Activated naive CD4-positive, alpha-beta T cell (primary cell): ENCODE measurements at places on chromosomes 5 and 9.

GRCh38 chr9:136488247-136489214 lies 5.7 kb upstream of the SEC16A start:
- DNase-seq = peak; percentile 66

DNA sequence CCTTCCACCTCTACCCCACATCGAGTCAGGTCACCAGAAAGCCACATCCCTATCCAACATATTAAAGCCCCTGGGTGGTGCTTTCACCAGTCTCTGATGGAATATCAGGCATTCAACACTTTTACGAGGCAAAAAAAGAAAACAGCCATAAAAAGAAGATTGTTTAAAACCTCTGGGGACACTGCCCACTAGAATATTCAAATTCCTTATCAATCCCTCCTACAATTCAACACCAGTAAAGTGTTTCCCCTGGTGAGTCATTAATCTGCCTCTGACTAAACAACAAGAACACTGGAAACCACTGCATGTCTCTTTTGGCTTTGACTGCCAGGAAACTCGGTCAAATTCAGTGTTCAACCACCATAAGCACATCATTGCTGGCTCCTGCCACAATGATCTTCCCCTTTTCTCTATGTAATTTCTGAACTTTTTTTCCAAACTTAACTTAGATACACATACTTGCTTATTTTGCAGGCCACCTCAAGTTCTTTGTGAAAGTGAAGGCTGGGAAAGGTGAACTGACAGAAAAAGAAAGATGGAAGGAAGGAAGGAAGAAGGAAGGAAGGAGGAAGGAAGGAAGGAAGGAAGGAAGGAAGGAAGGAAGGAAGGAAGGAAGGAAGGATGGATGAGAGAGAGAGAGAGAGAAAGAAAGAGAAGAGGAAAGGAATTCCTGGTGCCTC lies 105.3 kb downstream of the PAX5 start:
- no peak for DNase-seq

- DNase-seq = no peak
Observed at GRCh38 chr9:137255448-137256114, 454 bp downstream of the NELFB start.

DNA sequence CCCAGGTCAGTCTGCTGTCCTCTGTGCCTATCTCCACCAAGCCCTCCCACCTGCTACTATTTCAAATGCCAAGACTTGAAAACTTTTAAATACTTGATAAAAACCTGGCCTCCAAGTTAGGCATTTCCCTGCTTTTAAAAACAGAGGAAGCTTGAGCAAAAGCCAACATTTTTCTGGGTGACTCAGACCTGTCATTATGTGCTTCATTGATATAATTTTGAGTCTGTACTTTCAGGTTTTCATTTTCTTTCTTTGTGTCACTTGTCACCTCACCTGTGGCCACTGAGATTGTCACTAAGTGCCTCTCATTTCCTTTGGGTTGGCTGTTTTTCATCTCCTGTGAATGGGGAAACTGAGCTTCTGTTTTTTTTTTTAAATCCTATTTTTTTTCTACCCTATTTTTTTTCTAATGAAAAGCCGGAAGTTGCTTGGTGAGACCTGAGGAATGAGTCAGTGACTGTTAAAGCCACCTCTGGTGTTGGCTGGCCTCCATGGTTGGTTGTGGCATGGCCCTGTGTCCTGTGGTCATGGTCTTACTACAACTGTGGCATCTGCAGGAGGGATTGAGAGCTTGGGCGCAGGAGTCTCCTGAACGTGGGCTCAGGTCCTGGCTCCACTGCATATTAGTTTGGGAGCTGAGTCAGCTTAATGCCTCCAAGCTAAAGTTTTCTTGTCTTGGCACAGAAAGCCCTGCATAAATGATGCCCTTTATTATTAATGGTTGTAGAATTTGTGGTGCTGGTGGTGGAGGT lies 56.7 kb downstream of the ARHGAP26 start:
- no peak for DNase-seq

DNA sequence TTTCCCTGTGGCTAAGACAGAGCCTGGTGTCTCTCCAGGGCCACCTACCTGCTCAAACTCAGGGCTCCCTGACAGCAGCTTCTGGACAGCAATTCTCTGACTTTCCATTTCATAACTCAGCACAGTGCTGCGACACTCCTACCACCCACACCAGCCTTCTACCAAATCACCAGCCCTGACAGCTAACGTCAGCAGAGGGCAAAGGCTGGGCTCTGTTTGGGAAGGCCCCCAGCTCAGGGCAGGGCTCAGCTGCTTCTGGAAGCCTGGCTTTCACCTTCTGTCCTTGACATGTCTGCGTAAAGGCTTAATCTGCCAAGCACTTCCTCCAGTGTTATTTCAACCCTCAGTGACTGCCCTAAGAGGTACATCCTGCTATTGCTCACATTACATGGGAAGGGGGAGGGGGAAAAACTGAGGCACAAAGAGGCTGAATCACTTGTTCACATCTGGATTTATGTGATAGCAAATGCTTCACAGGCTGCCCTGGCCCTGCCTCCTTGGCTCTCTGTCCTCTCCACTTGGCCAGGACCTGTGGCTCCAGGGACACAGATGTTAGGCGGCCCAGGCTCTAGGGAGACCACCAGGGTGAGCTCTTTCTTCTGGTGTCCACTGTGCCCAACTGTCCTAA lies 102.5 kb upstream of the PANK3 start:
- no peak for DNase-seq

DNA sequence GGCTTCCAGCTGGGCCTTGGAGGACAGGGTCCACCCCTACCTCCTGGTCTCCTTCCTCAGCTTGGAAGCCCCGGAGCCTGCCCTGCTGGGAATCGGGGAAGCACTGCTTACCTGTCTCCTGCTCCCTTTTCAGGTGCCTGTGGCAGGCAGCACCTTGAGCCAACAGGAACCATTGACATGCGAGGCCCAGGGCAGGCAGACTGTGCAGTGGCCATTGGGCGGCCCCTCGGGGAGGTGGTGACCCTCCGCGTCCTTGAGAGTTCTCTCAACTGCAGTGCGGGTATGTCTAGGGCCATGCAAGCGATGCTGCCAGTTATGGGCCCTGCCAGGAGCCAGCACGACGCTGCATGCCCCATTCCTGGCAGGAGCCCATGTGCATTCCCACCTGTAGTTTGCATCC lies 3.8 kb upstream of the CACFD1 start:
- DNase-seq = no peak
